ENCODE measurements at places on chromosomes 12 and 14. TPM values are rescaled to one million over a fixed set of nuclear protein-coding genes. Genes with fewer than 3 reads are reported as not detected.

Gene PMEL
- 1.5 TPM for polyA plus RNA-seq

Gene STX2
- 35.5 TPM for polyA plus RNA-seq

Gene PPP4R4
- polyA plus RNA-seq, result 8.0 TPM

Gene HPD
- 0.17 TPM for polyA plus RNA-seq

Gene PPP1R1A
- 129 TPM for polyA plus RNA-seq

Gene CPNE6
- 15.1 TPM for polyA plus RNA-seq

Gene PIK3C2G
- 0.17 TPM for polyA plus RNA-seq

Gene TMEM253
- 1.7 TPM for polyA plus RNA-seq

Gene USP44
- 2.7 TPM for polyA plus RNA-seq

Gene ZNF268
- polyA plus RNA-seq, result 17.4 TPM

Gene ASCL1
- polyA plus RNA-seq, result 46.1 TPM

Gene KLRC3
- 5.3 TPM for polyA plus RNA-seq

Gene FLVCR2
- 8.8 TPM for polyA plus RNA-seq

Gene NINJ2
- 6.0 TPM for polyA plus RNA-seq

Gene PKP2
- polyA plus RNA-seq, result 18.7 TPM

Gene CKAP4
- 65.6 TPM for polyA plus RNA-seq

Gene SLC24A4
- 11.8 TPM for polyA plus RNA-seq

Gene MED13L
- polyA plus RNA-seq, result 52.2 TPM

Gene APOLD1
- polyA plus RNA-seq, result 17.0 TPM

Gene KRT74
- 0.20 TPM for polyA plus RNA-seq

Gene COQ10A
- 24.9 TPM for polyA plus RNA-seq

Gene ACOT2
- 40.8 TPM for polyA plus RNA-seq

Gene OR6C2
- polyA plus RNA-seq, result not detected

Gene CCDC197
- not detected for polyA plus RNA-seq

Gene KLHDC2
- polyA plus RNA-seq, result 96.1 TPM

Gene MORN3
- polyA plus RNA-seq, result 5.9 TPM

Gene NANOG
- polyA plus RNA-seq, result 0.19 TPM

Gene BCL11B
- polyA plus RNA-seq, result 12.9 TPM

Gene CMTM5
- polyA plus RNA-seq, result 71.8 TPM

Measured in spinal cord (tissue), 10 donors.